Esophagus muscularis mucosa (tissue), 4 donors: ENCODE measurements at places on chromosomes 16 and 17. TPM values are rescaled to one million over a fixed set of nuclear protein-coding genes. Genes with fewer than 3 reads are reported as not detected.

The USH1G gene
- not detected for total RNA-seq

The SMTNL2 gene
- total RNA-seq: 7.2 TPM

The DNAH9 gene
- 0.92 TPM for total RNA-seq

The SMIM5 gene
- 6.6 TPM for total RNA-seq

The AARS1 gene
- 101 TPM for total RNA-seq

The TMEM204 gene
- 75.0 TPM for total RNA-seq

The PRKCA gene
- total RNA-seq: 33.6 TPM

The HSD17B2 gene
- total RNA-seq: not detected

The CMTM4 gene
- total RNA-seq: 18.0 TPM

The FTSJ3 gene
- 60.6 TPM for total RNA-seq

The NACA2 gene
- not detected for total RNA-seq

The SLC6A2 gene
- 1.7 TPM for total RNA-seq

The MRTFB gene
- 59.0 TPM for total RNA-seq

The WNT9B gene
- total RNA-seq: 0.66 TPM

The PPP1R27 gene
- total RNA-seq: not detected

The COQ7 gene
- 29.7 TPM for total RNA-seq

The CNGB1 gene
- 0.33 TPM for total RNA-seq

The TBC1D16 gene
- 30.3 TPM for total RNA-seq

The SYNGR3 gene
- total RNA-seq: 2.8 TPM

The HOXB5 gene
- 0.17 TPM for total RNA-seq

The IL17C gene
- total RNA-seq: not detected

The IRX6 gene
- not detected for total RNA-seq

The MT1F gene
- total RNA-seq: 7.1 TPM

The CBX8 gene
- 1.7 TPM for total RNA-seq

The KRT25 gene
- total RNA-seq: not detected
